Cortex of kidney (tissue), 1 donor: ENCODE measurements at places on chromosomes 13 and 19.

DNA sequence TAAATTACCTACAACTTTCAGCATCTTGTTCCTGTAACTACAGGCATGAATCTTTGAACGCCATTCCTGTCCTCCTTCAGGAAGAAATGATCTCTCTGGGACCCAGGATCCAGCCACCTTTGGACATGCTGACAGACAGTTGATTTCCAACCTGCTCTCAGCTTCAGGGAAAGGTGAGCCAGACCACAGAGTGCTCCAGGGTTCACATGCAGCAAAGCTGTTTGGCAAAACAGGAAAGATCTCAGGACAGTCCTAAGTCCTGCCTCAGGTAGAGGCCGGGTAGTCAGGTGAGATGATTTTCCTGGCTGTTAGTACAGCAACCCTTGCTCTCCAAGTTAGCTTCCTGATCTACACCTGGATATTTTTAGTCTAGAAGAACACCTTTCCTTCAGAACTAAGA, 9.1 kb downstream of the SLC15A1 start:
- no peak for DNase-seq

DNA sequence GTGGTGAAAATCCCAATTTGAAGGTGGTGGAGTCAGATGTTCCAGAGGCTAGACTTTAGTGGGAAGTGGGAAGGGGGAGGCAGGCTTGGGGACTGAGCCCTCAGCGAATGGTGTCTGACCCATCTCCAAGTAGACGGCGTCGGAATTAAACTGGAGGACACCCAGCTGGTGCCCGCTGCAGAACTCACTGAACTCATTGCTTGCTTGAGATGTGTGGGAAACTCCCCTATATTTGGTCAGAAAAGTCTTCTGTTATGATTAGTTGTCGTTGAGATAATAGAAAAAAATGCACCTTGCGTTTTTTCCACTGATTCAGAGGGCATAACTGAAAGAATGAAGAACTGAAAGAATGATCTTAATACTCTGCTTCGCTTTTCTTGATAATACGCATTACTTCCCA, 871 bp upstream of the ZNF583 start:
- DNase-seq = no peak

DNA sequence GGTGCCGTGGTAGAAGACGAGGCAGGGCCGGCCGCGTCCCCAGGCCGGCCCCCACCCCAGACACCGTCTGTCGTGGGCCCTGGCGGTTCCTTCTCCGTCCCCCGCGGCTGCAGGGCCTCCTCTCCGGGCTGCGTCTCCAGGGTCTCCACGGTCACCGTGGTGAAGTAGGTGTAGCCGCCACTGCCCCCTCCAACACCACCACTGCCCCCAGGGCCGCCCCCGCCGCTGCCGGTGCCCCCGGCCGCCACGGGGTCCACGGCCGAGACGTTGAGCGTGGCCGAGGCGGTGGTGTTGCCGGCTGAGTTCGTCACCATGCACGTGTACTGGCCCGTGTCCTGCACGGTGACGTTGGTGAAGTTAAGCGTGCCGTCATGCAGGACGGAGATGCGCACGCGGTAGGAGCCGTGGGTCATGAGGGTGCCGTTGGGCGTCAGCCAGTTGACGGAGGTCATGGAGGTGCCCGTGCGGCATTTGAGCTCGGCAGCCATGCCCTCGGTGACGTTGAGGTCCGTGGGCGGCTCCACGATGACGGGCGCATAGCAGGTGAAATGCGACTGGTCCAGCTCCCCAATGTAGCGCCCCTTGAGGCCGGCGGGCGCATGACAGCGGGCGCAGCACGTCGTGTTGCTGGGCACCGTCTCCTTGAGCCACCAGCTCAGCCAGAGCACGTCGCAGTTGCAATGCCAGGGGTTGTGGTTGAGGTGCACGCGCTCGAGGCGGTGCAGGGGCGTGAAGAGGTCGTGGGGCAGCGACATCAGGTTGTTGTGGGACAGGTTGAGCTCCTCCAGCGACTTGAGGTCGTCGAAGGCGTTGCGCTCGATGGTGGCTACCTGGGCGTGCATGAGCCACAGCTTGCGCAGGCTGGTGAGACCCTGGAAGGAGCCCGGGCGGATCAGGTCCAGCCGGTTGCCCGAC, 4.6 kb upstream of the ASPDH start:
- DNase-seq = no peak

GRCh38 chr19:1866693-1867348, 3.4 kb upstream of the KLF16 start:
- no peak for DNase-seq

GRCh38 chr19:2330632-2331284, 2.3 kb downstream of the SPPL2B start:
- DNase-seq = no peak

- DNase-seq = no peak
Observed at GRCh38 chr13:66301006-66301405, 929.1 kb downstream of the PCDH9 start.

GRCh38 chr13:64680739-64681138, 2549.4 kb downstream of the PCDH9 start:
- no peak for DNase-seq

GRCh38 chr19:35785339-35785627, 9.9 kb downstream of the ARHGAP33 start:
- DNase-seq = no peak

DNA sequence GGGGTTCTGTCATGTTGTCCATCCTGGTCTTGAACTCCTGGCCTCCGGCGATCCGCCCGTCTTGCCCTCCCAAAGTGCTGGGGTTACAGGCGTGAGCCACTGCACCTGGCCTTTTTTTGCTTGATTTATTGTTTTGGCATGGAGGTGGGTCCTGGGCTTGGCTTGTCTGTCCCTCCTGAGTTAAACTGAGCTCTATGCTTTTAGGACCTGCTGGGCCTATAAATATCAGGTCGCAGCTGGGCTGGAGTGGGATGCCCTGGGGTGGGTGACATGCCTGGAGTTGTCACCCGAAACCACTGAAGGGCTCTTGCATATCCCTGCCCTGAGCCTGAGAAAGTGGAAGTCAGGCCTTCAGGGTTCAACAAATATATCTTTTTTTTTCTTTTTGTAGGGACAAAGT, 5.5 kb downstream of the ARRDC5 start:
- no peak for DNase-seq

GRCh38 chr13:73138276-73138637, 79.5 kb downstream of the KLF5 start:
- DNase-seq = no peak

DNA sequence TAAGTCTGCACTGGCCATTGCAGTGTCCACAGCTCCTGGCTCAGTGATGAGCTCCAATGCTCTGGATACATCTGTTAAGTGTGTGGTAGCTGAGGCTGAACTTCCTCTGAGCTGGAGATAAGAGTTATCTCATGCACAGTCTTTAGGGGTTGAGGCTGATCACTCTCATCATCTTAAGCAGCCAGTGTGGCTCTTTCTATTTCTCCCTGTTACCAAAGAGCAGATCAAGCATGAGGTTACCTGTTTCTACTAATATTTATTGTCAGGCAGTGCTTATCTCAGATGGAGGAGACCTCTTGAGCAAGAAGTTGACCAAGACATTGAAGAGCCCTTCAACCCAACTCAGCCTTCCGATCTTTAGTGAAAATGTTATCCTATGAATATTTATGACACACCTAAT, 6.6 kb upstream of the OR10H2 start:
- no peak for DNase-seq

GRCh38 chr13:22461854-22462490, 718.8 kb upstream of the SGCG start:
- DNase-seq = no peak
